NCI-H1417 treated with DMSO at 0.1 percent for 48 hours (cell line): ENCODE measurements at places on chromosomes 12 and 14.

DNA sequence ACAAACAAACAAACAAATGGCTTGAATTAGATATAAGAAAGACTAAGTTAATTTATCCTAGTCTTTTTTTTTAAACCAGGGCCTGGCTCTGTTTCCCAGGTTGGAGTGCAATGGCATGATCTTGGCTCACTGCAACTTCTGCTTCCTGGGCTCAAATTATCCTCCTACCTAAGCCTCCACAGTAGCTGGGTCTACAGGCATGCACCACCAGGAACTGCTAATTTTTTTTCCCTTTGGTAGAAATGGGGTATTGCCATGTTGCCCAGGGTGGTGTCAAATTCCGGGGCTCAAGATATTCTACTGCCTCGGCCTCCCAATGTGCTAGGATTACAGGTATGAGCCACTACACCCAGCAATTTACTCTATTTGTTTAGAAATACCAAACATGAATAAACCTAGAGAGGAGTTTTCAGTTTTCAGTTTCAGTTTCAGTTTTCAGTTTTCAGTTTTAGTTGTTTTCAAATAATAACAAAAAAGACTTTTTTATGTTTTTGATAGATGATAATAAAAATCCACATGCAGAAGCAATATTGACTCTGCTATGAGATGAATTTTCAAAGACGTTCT, 817.0 kb downstream of the FLRT2 start:
- DNase-seq: no peak

GRCh38 chr14:82999802-83000201, 1466.1 kb upstream of the SEL1L start:
- DNase-seq: no peak

DNA sequence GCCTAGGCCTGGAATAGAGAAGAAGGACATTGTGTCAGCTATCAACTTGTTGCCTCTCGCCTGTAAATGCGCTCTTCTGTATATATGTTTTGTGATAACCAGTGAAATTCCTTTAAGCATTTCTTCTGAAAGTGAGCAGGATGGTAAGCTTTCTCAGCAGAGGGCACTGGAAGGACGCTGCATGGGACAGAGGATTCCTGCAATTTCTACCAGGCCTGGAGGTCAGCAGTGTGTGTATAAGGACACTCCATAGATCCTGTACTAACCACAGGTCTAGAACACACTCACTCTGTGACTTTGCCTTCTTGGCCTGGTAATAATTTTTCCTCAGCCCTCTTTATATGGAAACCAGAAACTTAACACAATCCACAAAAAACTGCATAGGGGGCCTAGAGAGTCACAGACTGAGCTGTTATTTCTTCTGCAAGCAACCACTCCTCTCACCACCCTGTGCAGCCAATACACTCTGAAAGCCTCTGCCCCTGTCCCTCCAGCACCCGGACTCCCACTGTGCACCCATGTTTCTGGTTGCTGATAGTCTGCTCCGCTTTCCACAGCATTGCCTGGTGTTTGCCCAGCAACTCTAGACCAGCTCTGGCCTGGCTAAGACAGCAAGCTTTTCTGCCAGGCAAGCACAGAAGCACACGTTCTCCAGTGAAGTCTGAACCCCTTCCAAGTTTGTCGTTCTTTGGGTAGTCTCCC, 94.0 kb upstream of the RMST start:
- no peak for DNase-seq

GRCh38 chr12:43740511-43741100, 18.0 kb downstream of the PUS7L start:
- DNase-seq: no peak

- no peak for DNase-seq
Measured at GRCh38 chr12:51866762-51867161, 18.2 kb upstream of the FIGNL2 start.

DNA sequence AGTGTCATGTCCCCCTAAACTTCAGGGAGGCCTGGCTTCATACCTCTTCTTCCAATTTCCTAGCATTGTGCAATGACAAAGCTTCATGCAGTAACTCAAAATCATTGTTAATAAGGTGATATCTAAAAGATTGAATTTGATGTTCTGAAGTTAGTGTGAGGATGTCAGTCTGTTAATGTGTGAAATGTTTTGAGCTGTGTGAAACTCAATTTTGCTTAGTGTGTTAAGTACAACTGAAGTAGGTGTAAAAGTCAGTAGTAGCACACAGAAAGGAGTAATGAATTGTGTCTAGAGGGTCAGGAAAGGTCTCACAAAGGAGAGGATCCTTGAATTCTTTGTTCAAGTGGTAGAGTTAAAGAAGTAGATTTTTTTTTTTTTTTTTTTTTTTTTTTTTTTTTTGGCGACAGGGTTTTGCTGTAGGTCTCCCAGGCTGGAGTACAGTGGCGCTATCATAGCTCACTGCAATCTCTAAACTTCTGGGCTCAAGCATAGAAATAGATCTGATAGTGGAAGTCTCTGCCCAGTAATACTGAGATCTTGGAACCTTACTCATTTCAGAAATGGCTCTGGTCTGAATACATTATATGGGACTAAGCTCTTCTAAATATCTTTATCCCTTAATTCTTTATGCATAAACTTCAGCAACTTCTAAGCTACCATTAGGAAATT, 63.9 kb downstream of the FUT8 start:
- DNase-seq: no peak

- DNase-seq: no peak
Measured at GRCh38 chr12:64009321-64010068, 165.0 kb downstream of the SRGAP1 start.

- no peak for DNase-seq
Measured at GRCh38 chr14:32491416-32492016, 162.4 kb downstream of the AKAP6 start.

DNA sequence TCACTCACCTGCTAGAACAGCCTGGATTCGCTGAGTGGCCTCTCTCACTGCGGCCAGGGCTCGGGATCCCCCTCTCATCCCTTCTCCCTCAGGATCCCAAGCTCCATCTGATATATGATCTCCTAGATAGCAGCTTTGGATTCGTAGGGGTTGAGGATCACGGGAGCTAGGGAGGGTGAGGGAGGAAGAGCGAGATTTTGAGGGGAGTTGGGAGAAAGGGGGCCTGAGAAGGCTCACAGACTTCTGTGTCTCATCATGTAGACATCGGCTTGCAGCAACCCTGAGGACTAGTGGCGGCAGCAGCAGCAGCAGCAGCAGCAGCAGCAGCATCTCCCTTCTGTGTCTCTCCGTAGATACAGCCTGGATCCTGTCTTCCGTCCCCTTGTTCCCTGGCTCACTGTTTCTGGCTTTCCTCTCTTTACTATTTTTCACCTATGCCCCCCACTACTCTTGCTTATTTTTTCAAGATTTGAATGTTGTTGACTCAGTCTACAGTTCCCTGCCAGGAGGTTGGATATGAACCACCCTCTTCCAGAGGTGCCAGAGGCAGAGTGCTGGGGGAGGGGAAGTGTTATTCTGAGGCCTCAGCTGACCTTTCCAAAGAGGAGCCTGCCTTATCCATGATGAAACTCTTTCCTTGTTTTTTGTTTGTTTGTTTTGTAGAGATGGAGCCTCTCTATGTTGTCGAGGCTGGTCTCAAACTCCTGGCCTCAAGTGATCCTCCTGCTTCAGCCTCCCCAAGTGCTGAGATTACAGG, at the start of gene CIROP:
Gene CIROP, minus strand, starts transcription at position 399 of the 757 bp plus-strand sequence. Its CDS starts 69 bp downstream, at position 330.
- no peak for DNase-seq

- DNase-seq: no peak
Measured at GRCh38 chr14:87387806-87388205, 605.2 kb downstream of the GALC start.

DNA sequence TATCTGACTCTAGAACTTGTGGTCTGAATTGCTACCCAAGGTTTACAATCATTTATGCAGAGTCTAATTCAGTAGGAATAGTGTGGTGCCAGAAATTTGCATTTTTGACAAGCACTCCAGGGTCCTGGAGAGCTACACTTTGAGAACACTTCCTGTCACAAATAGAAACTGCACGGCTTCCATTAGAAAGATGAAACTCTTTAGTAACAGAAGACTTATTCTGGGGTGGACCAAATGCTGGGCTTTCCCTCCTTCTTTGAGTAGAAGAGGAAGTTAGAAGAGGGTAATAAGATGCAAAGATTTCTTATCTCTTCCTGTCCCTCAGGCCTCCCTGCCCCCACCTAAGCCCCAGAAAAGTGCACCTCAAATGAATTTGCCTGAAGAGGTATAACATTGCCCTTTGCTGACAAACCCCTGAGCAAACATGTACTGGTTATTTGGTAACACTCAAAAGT, 28.4 kb downstream of the DGLUCY start:
- no peak for DNase-seq

DNA sequence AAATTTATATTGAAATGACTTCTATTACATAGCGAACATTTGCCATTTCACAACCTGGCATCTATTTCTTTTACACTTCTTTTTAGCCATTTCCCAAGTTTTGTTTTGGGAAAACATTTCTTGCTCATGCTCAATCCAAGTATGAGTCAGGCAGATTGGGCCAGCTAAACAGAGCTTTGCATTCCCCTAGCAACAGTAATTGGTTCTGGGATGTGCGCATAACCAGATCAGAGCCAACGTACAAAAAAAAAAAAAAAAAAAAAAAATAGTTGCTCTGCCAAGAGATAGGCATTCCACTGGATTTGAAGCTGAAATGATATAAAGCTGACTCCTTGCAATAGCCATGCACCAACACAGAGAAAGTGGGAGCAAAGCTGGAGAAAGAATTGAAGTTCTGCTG, 37.5 kb downstream of the PLCZ1 start:
- DNase-seq: no peak

GRCh38 chr14:37900561-37900960, 305.1 kb downstream of the TTC6 start:
- no peak for DNase-seq

- DNase-seq: no peak
Measured at GRCh38 chr14:102775855-102776760, 1.1 kb upstream of the TRAF3 start.

- no peak for DNase-seq
Measured at GRCh38 chr14:75911883-75912282, 69.9 kb downstream of the TGFB3 start.

DNA sequence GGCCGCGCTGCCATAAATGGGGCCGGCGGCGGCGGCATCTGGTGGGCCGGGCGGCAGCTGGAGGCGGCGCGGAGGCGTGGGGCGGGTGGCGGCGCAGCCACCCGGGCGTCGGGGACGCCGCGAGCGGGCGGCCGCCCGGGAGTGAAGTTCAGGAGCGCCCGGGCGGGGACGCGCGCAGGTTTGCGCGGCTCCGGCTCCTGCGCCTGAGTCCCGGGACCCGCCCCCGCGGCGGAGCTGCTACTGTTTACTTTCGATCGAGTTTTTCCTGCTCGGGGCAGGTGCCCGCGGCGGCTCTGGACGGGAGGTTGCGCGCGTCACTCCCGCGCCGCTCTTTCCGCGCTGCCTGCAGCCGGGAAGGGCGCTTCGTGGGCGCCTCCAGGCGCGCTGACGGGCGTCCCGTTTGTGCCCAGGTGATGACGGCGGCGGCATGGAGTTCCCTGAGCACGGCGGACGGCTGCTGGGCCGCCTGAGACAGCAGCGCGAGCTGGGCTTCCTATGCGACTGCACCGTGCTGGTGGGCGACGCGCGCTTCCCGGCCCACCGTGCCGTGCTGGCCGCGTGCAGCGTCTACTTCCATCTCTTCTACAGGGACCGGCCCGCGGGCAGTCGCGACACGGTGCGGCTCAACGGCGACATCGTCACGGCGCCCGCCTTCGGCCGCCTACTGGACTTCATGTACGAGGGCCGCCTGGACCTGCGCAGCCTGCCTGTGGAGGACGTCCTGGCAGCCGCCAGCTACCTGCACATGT, at the start of gene ZBTB42:
Gene ZBTB42, plus strand, starts transcription at position 331 of the 749 bp plus-strand sequence. Its CDS starts 97 bp downstream, at position 428.
- no peak for DNase-seq

DNA sequence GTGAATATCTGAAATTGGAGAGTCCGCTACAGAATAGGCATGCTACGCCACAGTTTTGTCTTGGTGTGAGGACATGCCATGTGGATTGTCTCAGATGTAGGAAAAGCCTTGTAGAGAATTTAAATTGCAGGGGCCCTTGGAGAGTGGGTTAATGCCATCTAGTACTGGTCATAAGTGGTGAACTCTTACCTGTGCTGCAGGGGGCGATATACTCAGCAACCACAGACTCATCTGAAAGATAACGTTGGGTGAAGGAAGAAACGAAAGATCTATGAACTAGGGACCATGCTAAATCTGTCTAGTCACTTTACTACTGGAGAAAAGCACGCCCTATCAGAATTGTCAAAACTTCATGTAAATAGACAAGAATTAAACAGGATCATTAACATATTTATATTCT, 33.7 kb upstream of the A2M start:
- DNase-seq: no peak

GRCh38 chr12:68814490-68815231, 6.7 kb downstream of the MDM2 start:
- DNase-seq: no peak

DNA sequence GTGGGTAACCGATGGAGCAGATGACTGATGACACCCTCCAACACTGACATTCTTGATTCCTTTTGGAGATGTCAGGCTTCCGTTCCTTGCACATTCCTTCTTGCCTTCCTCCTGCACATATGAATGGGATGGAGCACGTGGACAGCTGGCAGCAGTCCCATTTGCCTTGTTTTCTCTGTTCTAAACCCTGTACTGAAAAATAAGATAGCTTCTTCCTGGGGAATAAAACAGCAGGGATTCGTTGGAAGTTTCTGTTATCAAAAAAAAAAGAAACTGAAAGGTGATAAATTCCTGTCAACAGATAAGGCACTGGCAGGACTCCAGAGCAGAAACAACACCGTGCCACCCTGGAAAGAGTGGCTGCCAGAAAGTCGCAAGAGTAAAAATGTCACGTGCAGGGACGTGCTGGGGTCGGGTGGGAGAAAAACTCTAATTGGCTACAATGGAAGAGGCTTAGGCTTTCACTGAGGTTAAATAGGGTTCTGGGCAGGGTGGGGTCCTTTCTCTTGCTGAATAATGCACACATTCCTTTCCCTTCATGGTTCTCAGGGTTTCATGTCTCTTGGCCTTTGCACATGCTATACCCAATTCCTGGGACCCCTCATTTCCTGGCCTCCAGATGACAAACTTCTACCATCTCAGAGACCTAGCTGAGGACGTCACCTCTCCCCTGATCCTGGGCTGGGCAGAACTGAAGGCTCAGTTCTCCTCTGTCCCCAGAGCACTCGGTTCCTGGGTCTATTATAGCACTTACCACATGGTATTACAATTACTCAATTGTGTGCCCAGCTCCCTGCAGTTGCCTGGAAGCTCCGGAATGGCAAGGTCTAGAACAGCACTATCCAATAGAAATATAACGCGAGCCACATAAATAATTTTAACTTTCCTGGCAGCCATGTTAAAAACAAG, 7.0 kb upstream of the NUAK1 start:
- no peak for DNase-seq

GRCh38 chr12:54191126-54191525, 2.3 kb upstream of the SMUG1 start:
- no peak for DNase-seq

GRCh38 chr14:28121512-28122297, 644.9 kb upstream of the FOXG1 start:
- DNase-seq: no peak

GRCh38 chr12:64625243-64626077, 15.2 kb downstream of the RASSF3 start:
- DNase-seq: no peak

GRCh38 chr12:79982086-79983062, 47.5 kb upstream of the PPP1R12A start:
- DNase-seq: no peak

GRCh38 chr14:98415766-98416165, 856.2 kb downstream of the BCL11B start:
- DNase-seq: no peak
